G401 (cell line): ENCODE measurements at places on chromosomes 1 and 21. TPM values are rescaled to one million over a fixed set of nuclear protein-coding genes. Genes with fewer than 3 reads are reported as not detected.

- peak; percentile 40 for DNase-seq
These were observed 34.4 kb upstream of the SLC30A1 start for GRCh38 chr1:211613108-211613947.

Gene JAM2
- total RNA-seq: not detected in 2 replicates

GRCh38 chr1:18069903-18070302, 37.7 kb upstream of the IGSF21 start:
- no peak for DNase-seq

DNA sequence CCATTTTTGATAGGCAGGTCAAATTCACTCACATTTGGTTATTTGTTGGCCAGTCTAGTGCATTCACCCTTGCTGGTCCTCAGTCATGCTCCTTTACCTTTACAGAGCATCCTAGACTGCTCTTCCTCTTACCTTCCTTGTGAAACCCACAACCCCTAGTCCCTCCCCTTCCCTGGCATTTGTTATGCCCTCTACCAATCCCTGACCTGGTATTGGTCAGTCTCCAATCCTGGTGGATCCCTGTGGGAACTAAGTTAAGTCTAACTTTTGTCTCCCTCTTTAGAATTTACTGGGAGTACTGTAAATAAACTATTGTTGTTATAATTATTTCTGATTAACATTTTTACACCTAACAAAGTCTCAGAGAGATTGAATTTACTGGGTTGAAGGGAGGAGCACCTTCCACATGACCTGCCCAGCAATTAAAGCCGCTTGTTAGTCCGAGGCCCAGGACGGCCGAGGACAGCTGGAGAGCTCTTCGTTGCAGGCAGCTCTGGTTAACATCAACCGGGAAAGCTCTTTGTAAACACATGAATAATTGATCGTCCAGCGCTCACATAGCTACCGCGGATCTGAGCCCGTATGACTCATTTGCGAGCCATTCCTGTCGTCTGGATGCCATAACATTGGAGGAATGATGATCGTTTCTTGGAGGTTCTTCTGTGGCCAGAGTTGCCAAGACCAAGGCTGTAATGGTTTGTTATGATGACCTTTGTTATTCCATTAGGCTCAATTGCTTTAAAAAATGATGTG, 31.9 kb downstream of the MTARC1 start:
- no peak for DNase-seq

Gene BLZF1
- 15.7 and 20.4 TPM in 2 replicates for total RNA-seq

- DNase-seq: no peak
These were observed 674 bp downstream of the PPFIA4 start for GRCh38 chr1:203026666-203027663.

GRCh38 chr1:245953876-245954660, 553.0 kb downstream of the SMYD3 start:
- DNase-seq: no peak

- no peak for DNase-seq
These were observed 28.1 kb downstream of the SLC44A5 start for GRCh38 chr1:75582725-75583261.

DNA sequence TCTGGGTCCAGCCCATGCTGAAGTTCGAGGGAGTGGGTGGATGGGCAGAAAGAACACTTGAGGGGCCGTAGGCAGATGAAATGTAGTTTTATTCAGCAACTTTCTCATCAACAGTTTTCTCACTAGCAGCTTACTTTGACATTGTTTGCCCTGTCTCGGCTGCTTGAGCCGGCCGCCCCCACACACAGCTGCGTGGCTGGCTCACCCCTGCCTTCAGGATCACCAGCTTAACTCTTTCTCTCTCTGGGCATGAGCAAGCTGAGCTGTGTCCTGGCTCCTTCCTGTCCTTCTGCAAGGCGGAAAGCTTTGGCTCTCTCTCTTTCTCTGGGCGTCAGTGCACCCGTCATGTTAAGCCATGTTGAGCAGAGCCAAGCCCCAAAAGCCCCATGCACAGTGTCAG, 104.4 kb upstream of the GNG12 start:
- no peak for DNase-seq

DNA sequence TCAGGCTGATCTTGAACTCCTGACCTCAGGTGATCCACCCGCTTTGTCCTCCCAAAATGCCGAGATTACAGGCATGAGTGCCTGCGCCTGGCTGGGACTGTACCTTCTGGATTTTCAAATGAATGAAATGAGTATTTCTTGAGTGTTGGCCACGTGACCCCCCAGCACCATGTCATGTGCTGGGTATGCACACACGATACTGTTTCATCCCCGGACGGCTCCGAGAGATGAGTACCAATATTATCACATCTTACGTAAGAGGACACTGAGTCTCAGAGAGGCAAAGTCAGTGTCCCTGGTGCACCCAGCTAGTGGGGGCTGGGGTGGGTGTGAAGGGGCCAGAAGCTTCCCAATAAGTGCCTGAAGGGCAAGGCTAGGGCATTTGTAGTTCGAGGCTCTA, 780 bp upstream of the CROCC start:
- no peak for DNase-seq

- DNase-seq: no peak
These were observed 117.1 kb upstream of the CSF3R start for GRCh38 chr1:36599828-36600227.

DNA sequence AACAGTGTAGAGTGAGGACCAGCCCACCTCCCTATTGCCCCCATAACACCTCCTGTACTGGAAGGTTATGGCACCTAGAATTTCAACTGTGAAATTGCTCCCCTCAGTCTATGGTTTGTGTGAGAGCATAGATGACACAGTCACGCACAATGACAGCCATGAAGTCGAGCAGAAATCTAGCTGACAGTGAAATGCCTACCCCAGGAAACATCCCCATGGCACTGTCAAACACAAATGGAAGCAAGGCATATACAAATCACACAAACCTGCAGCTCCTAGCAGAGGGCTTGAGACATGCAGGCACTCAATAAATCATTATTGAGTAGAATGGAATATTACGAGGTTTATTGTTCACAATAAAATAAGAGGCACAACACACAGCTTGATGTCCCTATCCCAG, 142.5 kb upstream of the ST6GALNAC5 start:
- no peak for DNase-seq

Gene SLC6A17
- total RNA-seq: 0.92 and 1.3 TPM in 2 replicates

GRCh38 chr1:29889776-29890175, 653.5 kb downstream of the PTPRU start:
- no peak for DNase-seq

DNA sequence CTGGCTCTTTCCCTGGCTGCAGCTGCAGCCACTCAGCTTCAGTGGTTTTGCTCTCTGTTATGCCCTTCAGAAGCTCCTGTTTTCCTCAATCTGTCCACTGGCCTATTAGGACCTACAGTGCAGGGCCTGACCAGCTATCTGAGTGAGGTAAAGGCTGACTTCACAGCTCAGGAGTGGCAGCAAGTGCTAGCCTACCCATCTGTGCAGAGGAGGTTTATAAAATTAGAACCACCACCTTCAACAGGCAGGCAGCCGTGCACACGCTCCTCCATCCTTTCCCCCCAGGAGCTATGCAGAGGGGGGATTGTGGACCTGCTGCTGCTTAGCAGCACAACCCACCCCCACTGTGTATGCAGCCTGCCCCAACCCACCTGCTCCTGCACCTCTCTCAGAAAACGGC, 8.3 kb downstream of the ADAR start:
- peak; percentile 59 for DNase-seq

Gene TMOD4
- total RNA-seq: not detected in 2 replicates

Gene TEKT2
- 0.12 TPM in 1 of 2 replicates, not detected in the other for total RNA-seq

DNA sequence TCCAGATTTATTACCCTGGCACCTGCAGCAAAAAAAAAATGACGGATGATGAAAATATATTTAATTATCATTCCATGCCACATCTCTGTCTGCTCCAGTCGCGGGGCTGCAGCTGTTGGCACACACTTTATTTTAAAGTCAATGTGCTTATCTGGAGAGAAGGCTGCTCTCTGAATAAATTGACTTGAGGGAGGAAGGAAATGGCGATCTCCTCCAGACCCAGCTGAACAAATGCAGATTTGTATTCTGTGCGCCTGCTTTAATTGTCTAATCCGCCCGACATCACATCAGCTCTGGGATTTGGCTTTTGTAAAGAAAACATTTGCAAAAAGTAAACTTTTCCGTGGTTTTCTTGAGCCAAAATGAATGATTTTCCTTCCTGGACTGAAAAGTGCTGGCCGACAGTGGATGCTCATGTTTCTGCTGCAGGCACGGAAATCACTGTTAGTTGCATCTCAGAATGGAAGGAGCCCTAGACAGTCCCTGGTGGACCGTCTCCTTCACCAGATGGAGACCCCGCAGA, 150.2 kb downstream of the CAMTA1 start:
- no peak for DNase-seq

GRCh38 chr1:44326821-44327465, 28.1 kb downstream of the ERI3 start:
- no peak for DNase-seq

GRCh38 chr1:184272175-184272866, 114.5 kb upstream of the C1orf21 start:
- DNase-seq: no peak

GRCh38 chr1:175158170-175158591, 34.4 kb downstream of the KIAA0040 start:
- DNase-seq: no peak

DNA sequence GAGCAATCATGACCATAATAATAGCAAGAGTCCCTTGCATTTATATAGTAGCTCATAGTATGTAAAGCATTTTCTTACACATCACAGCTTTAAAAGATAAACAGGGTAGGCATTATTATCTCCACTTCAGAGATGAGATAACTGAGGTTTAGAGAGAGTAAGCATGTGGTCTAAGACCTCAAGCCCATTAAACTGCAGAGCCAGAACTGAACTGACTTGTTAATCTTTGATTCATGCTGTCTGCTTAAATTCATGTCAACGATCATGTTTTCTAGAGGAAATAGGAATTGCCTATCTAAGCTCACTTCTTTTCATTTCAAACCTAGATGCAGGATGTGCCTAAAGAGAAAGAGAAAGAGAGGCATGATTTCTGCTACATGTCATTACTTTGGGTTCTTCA, 524.8 kb downstream of the PTPRC start:
- DNase-seq: no peak

DNA sequence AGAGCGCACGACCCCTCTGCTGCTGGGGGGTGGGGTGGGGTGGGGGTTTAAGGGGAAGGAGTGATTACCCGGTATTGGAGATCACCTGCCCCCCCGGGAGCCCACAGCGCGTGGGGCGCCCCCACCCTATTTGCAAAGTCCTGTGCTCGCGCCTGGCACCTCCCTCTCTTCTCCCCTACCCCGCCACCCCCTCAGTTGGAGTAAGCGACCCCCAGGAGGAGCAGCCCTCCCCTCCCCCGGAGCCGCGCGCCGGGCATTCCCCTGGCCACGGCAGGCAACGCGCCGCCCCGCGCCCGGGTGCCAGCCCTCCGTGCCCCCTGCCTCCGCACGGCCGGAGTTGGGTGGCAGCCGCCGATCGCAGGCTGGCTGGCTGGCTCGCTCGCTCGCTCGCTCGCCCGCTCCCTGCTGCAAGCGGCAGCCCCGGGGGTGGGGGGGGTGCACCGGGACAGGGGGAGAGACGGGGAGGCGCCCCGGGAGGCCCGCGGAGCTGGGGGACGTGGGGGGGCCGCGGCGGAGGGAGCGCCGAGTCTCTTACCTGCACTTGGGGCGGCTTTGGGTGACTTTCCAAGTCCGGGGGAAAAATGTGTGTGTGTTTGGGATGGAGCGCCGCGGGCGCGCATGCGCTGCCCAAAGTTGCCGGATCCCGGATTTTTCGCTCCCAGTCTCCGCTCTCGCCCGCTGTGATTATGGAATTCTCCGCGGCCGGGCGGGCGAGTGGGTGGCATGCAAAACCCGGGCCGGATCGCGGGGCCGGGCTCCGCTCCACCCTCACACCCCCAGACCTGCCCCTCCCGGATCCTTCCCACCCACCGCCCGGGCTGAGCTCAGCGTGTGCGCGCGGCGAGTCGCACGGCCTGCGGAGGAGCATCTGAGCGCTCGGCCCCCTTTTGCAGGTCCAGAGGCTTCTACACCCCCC, at the start of gene CASZ1:
Gene CASZ1 (minus strand): TSS at position 618 of the 916 bp plus-strand sequence. CDS start 102,757 bp downstream, outside the sequence.
- DNase-seq: peak; percentile 61

- no peak for DNase-seq
These were observed 76.2 kb downstream of the MDM4 start for GRCh38 chr1:204592246-204592948.

- DNase-seq: no peak
These were observed 29.7 kb upstream of the FMOD start for GRCh38 chr1:203380420-203381150.

Gene CELA3A
- not detected in 2 replicates for total RNA-seq

DNA sequence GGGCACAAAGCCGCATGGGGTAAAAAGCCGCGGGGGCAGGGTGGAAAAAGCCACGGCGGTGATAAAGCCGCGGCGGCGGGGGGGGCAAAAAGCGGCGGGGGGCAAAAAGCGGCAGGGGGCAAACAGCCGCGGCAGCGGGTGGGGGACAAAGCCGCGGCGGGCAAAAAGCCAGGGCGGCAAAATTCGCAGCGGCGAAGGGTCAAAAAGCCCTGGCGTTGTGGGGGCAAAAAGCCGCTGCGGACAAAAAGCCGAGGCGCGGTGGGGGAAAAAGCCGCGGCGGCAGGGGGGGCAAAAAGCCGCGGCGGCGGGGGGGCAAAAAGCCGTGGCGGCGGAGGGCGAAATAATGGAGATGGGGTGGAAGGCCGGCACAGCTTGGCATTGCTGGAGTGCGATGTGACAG, 3902.9 kb downstream of the SRGAP2C start:
- DNase-seq: no peak

GRCh38 chr21:36694593-36695282, 4.2 kb upstream of the SIM2 start:
- no peak for DNase-seq

DNA sequence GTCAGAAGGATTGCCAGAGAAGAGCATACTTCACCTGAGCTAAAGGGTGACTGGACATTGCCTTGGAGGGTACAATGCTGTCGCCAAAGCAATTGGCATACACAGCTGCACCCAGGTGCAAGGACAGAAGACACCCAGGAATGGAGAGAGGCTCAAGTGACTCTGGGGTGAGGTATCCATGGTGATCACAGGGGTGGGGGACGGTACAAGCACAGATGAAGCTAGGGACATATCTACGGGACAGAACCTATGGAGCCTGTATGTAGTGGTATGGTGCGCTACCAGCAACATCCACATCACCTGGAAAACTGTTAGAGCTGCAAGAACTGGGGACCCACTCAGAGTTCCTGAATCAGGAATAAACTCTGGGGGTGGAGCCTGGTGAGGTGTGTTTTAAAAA, 286.1 kb downstream of the PCP4 start:
- no peak for DNase-seq

Gene C1orf50
- 4.7 and 9.2 TPM in 2 replicates for total RNA-seq

DNA sequence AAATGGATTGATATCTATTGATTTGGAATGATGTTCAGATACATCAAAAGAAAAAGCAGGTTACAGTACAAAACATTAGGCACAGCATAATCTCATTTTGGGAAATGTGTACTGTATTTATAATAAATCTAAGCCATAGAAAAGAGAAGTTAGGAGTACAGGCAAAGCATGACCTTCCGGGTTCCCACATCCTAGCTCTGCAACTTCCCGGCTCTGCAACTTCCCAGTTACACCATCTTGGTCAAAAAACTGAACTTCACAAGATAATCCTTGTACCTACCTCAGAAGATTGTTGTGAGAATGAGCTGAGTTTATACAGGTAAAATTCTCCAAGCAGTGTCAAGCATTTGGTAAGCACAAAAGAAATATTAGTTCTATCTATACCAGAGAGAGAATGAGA, 21.7 kb upstream of the SLC44A3 start:
- DNase-seq: no peak
